Stimulated activated CD8-positive, alpha-beta memory T cell treated with anti-CD3 and anti-CD28 coated beads, Interleukin-7, amount 100 ng/mL, for 1 hour (primary cell): ENCODE measurements at places on chromosomes 4 and X.

- no peak for DNase-seq
Observed at GRCh38 chr4:158676076-158676475, 4.0 kb downstream of the ETFDH start.

- DNase-seq, result no peak
Observed at GRCh38 chrX:2628751-2629315, 62.3 kb upstream of the CD99 start.

GRCh38 chr4:24519649-24520048 lies 64.7 kb downstream of the DHX15 start:
- DNase-seq, result no peak

DNA sequence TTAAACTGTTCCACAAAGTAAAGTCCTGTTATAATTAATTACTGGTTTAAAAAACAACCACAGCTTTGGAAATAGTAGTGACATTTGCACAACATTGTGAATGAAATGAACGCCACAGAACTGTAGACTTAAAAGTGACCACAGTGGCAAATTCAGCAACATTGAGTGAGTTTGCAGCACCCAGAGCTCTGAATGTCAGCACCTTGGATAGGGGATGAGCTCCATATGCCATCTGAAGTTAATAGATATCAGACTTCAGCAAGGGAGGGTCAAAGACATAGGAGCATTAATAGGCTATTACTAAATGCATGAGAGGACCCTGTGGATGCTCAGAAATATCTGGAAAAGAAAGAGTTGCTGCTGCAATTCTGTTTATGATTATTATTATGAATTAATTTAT lies 55.3 kb upstream of the KCNIP4 start:
- no peak for DNase-seq

DNA sequence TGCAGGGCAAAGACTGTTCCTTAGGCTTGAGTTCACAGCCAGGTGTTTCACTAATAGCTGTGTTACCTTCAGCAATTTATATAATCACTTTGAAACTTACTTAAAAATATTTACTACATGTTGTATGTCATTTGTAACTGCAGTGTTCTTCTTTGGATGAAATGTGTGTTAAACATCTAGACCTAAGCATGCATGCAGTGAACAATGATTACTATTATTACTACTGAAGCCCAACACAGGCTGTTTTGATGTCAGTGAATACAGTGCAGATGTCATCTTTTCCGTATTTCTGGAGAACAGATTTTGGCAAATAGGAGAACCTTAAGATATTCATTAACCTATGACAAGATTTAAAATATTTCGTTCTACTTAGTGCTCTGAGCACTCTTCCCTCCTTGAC lies 101.8 kb upstream of the ANK2 start:
- no peak for DNase-seq

- DNase-seq, result no peak
Observed at GRCh38 chr4:44493924-44494323, 45.3 kb upstream of the KCTD8 start.

- no peak for DNase-seq
Observed at GRCh38 chr4:57342411-57342810, 232.2 kb upstream of the IGFBP7 start.

- no peak for DNase-seq
Observed at GRCh38 chr4:14125375-14126129, 498.0 kb upstream of the BOD1L1 start.

GRCh38 chr4:13365195-13365594 lies 118.9 kb downstream of the RAB28 start:
- DNase-seq, result no peak

- DNase-seq, result no peak
Observed at GRCh38 chrX:42149281-42149680, 225.9 kb upstream of the CASK start.

DNA sequence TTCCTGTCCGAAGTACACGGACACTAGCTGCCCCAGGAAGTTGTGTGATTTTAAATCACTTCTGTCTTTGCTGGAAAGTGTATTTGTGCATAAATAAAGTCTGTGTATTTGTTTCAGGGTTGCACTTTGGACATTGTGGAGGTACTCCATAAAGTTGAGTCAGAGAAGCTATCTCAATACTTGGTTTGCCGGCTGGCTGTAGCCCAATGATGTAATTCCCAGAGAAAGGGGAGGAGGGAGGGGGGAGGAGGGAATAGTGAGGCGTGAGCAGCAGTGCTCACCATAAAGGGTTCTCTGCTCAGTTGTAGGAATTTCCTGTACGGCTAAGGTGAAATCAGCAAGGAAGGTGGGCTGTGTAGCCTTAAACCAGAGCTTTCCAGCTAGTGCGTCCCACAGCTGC lies 7.5 kb downstream of the APEX2 start:
- DNase-seq, result no peak

- DNase-seq, result no peak
Observed at GRCh38 chr4:150781191-150781590, 199.2 kb downstream of the MAB21L2 start.

- DNase-seq, result no peak
Observed at GRCh38 chr4:65651031-65651430, 19.3 kb downstream of the EPHA5 start.

DNA sequence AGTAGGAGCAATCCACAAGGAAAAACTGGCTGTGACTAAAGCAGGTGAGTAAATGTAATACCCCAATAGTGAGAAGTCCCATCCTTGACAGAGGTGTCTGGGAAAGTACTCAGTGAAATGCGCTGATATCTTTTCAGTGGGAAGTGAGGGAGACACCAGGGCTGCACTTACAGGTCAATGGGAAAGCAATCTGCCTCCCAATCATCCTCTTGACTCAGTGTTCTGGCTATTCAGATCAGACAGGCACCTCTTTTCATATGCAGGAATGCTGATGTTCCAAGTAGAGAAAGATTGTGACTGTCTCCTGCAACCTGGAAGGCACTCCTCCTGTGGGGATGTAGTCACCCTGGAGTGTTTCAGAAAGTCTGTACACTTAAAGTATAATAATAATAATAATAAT lies 39.9 kb upstream of the SPIN2A start:
- DNase-seq, result no peak

- DNase-seq, result no peak
Observed at GRCh38 chr4:90689739-90690138, 562.5 kb downstream of the CCSER1 start.

DNA sequence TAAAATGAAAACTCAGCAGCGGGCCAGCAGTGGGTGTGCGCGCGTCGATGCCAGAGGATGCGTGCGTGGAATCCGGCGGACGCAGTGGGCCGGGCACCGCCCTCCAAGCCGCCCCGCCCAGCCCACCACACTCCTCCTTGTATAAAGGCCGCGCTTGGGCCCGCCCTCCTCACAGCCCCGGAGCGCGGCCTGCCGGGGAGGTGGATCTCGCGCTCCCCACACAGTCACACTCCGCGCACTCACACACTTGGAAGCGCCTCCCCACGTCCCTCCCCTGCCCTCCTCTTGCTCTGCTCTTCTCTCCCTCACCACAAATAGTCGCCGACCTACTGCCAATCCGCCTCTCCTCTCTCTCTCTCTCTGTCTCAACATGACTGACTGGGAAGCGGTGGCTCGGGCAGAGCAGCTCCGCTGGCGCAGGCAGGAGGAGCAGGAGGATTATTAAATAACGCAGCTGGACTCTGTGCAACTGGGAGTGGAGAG lies at the start of gene CCSER1:
Gene CCSER1, plus strand, starts transcription at position 172 of the 483 bp plus-strand sequence.
- DNase-seq, result no peak

- no peak for DNase-seq
Observed at GRCh38 chrX:42732506-42732905, 45.5 kb downstream of the PPP1R2C start.

DNA sequence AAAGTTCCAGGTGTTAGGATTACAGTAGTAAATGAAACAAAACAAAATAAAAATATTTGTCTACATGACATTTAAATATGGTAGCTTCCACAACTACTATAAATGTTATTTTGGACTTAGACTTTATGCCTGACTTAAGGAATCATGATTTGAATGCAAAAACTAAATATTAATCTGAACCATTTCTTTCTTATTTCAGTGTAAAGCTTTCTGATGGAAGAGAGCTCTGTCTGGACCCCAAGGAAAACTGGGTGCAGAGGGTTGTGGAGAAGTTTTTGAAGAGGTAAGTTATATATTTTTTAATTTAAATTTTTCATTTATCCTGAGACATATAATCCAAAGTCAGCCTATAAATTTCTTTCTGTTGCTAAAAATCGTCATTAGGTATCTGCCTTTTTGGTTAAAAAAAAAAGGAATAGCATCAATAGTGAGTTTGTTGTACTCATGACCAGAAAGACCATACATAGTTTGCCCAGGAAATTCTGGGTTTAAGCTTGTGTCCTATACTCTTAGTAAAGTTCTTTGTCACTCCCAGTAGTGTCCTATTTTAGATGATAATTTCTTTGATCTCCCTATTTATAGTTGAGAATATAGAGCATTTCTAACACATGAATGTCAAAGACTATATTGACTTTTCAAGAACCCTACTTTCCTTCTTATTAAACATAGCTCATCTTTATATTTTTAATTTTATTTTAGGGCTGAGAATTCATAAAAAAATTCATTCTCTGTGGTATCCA lies 1.6 kb downstream of the CXCL8 start:
- DNase-seq, result no peak

DNA sequence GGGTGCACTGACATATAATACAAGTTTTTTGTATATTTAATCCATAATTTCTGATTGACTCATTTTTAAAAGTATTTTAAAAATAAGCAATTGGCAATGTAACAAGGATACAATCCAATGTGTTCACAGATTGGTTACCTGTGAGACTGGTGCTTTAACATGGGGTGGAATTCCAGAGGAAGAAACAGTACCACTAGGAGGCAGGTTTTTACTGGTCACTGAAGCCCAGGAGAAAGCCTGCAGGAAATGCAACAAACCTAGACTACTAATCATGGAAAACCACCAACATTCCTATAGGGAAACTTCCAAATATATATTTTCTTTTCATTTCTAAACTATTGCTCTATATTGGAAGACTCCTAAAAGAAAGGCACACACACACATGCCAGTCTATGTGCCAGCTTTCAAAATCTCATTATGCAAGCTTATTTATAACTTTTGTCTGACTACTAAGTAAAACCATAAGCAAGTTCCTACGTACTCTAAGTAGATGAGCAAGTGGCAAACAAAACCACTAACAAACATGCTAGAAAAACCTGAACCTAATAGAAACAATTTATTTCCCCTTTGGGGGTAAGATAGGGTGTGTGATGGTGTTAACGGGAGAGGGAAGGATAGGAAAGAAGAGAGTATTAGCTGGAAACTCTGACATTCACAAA lies 19.2 kb downstream of the G3BP2 start:
- no peak for DNase-seq

GRCh38 chr4:81494031-81494431 lies 22.3 kb upstream of the RASGEF1B start:
- no peak for DNase-seq

DNA sequence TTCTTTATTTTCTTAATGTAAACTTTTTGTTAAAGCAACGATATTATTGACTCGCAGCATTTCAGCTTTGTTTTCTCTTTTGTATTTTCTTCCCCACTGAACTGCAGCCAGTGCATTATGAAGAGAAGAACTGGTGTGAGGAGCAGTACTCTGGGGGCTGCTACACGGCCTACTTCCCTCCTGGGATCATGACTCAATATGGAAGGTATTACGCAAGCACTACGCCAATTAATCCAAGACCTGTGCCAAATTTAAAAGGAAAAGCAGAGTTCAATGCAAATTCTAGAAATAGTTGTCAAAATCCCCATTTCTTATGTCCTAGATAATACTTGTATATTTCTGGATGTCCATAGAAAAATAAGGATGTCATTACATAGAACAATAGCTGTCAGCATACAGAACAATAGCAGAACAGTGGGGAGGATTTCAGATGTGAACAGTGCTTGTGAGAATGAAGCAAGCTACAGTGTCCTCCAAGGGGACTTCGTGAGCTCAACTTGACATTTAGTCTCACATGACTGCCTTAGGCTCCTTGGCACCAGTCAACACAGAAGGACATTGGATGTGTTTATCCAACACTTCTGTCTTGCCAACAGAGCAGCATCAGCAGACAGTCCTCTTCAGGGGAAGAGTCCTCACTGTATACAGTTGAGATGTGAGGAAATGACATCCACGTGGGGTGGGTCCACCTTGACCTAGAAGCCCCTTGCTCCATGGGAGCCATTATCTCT lies 85.9 kb downstream of the MAOA start:
- no peak for DNase-seq
